Lower lobe of right lung (tissue), 2 donors: ENCODE measurements at places on chromosomes 7 and 10. TPM values are rescaled to one million over a fixed set of nuclear protein-coding genes. Genes with fewer than 3 reads are reported as not detected.
A peak's percentile ranks its signal among the peaks of the same experiment; 100 is the strongest.

DNA sequence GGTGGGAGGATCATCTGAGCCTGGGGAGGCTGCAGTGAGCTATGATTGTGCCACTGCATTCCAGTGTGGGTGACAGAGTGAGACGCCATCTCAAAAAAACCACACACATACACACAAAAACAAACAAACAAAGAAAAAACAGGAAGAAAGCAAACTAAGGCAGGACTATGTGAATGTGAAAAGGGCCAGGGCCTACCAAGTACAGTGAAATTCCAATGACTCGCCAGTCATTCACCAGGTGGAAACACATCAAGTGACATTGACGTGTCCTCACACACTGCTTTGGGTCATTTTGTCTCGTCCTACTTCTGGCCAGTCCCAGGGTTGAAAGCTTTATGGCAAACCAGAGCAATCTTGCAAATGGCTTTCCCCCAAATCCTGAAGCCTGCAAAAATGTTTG, 79.9 kb downstream of the HIP1 start:
- DNase-seq = no peak

- no peak for DNase-seq
Measured at GRCh38 chr10:50629495-50630122, 5.9 kb upstream of the SGMS1 start.

DNA sequence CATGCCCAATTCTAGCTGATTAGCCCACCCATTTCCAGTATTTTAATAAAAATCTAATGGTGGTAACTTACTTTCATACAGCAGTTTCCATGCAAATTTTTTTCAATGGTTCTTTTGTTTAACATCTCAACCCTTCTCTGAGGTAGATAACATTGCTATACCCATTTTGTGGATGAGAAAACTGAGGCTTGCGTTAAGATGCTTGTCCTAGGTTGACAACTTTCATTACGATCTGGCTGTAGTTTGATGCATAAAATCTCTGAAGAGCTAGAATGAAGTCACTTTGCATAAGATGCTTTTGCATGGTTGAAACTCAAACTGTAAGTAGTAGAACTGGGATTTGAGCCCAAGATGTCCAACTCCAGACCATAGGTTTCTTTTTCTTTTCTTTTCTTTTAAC, 309.5 kb upstream of the PODXL start:
- DNase-seq = no peak

DNA sequence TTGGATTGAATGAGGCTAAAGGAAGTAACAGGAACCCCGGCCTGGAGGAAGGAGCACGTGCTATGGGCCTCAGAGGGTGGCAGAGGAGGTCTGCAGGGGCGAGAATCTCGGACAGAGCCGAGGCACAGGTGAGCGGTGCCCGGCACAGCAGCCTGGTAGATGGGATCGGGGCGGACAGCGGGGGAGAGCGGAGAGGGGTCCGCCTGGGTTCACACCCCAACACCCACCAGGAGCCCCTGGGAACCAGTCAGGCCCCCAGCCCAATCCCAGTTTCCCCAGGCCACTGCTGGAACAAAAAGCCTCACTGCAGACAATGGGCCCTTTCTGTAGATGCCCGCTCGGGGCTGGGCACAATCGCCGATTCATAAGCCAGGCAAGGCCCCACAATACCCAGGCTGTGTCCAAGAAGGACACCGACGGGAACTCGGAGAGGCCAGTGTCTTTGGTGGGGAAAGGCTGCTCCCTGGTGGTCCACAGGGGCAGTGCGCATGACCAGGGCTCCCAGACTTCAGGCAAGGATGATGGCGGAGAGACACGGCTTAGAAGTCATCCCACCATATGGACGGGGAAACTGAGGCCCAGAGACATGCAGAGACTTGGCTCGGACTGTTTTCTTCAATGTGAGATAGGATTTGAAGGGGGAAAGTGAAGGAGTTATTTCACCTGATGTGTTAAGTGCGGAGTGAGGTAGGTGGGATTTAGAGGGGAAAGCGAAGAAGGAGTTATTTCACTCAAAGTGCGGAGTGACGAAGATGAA, 106.9 kb upstream of the GPR26 start:
- peak; percentile 65 for DNase-seq

DNA sequence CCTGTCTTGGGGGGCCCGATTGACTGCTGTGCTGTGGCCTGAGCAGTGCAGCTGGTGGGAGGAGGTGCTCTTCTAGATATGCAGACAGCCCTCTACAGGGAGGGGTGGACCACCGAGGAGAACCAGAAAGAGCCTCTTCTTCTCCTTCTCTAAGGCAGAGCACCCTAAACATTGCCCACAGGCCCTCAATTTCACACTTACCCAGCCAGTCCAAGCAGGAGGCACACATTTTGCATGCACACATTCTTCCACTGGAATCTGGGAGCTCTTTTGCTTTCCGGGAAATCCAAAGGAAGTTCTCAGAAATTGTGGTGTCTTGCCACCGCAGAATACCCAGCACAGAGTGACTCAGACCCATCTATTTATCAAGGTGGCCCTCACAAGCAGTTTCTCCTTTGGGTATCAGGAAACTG, 45.8 kb downstream of the EEPD1 start:
- no peak for DNase-seq

DNA sequence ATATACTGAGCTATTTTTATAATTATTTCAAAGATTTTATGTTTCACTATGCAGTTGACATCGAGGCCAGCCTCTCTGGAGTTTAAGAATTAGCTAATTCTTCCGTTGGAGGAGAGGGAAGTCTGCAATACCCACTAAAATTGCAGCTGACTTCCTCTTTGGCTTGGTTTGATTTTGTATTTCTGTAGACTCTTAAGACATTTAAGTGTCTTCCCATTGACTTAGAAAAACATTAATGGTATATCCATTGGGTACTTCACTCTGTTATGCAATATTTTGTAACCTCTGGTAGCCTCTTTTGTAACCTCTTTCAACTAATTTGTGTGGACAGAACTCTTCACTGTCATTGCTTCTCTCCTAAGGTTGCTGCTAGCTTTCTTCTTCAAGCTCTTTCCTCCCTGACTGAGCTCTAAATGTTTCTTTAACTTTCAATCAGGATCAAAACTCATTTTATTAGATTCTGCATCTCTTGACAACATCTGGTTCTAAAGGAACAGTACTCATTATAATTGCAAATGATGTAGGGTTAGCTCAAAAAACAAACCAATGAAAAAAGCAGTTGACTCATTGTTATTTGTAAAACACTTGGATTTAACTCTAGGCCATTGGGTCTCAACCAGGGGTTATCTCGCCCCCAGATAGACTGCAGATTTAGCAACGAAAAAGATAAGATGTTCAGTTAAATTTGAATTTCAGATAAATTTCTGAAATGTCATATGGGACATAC, 1.7 kb upstream of the ANKRD22 start:
- DNase-seq = no peak

NEURL1 gene
- 0.95 TPM for total RNA-seq

RADIL gene
- 9.7 TPM for total RNA-seq

SMNDC1 gene
- 31.5 TPM for total RNA-seq

GRM3 gene
- not detected for total RNA-seq
